ENCODE measurements at places on chromosomes 5 and 9.

DNA sequence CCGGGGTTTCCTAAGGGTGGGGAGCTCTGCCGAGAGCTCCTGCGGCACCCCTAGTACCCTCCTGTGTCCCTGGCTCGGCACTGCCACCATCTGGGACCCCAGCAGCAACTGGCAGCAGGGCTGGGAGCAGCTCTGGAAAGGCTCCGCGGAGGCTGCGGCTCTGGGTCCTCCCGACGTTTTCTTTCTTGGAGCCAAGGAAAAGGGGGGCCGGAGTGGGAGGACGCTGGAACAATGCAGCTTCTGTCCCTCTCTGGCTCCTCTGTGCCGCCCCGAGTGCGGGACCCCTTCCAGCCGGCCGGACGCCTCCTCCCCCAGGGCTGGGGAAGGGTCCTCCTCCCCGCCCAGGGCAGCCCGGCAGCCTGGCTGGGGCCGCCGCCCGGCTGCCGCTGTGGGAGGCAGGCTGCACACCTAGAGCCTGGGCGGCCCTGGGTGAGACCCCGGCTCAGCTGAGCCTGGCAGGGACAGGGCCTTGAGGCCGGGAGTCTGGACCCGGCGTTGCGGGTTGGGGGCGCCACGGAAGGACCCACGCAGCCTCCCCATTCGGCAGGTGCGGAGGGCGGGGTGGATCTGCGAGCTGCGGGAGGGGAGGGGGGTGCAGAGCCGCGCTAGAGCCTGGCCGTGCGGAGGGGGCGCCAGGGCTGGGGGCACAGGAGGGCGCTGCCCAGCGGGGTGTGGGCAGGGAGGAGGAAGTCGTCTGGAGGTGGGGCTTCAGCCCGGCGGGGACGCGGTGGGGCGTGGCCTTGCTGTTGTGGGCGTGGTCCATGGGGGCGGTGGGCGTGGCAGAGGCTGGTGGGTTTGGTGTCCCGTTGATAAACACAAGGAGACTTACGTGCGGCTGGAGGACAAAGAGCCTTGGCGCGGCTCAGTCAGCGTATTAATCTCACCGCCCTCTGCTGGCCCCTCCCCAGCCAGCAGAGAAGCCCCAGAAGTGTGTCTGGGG lies 15.1 kb downstream of the GPSM1 start:
- peak; percentile 87 for DNase-seq

GRCh38 chr5:77312413-77312812 lies 101.9 kb downstream of the PDE8B start:
- no peak for DNase-seq

GRCh38 chr5:93583768-93584595 lies 960 bp downstream of the NR2F1 start:
- peak; percentile 81 for DNase-seq

DNA sequence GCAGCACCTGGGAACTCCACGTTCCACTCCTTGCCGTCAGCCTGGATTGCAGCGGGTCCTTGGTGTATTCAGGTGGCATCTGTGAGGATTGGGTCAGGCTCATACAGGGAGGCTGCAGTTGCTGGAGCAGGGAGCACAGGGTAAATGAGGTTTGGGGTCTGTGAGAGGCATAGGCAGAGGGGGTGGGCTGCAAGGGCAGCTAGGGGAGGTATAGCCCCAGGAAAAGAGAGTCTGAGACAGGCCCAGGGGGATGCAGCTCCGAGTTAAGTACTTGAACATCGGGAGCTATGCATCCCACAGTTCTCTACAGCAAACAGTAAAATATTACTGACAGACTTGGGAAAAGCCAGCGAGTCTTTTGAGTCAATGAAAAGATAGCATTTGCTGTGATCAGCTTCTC lies 101.6 kb downstream of the TRIO start:
- DNase-seq, result no peak

DNA sequence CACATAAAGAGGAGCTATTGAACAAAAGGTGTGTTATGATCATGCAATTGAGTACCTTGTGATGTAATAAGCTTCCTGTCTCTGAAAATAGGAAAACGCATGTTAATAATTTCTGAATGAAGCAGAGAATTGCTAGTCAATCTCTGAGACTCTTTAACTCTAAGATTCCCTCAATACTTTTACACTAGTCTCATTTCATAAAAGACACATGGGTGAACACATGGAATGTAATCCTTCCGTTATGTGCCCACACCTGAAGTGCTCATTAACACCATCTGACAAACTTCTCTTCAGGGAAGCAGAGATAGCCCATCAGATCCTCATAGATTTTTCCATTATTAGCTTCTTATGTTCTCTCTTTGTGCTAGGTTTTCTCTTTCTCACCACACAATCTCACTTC lies 182.4 kb downstream of the TLR4 start:
- DNase-seq, result no peak

DNA sequence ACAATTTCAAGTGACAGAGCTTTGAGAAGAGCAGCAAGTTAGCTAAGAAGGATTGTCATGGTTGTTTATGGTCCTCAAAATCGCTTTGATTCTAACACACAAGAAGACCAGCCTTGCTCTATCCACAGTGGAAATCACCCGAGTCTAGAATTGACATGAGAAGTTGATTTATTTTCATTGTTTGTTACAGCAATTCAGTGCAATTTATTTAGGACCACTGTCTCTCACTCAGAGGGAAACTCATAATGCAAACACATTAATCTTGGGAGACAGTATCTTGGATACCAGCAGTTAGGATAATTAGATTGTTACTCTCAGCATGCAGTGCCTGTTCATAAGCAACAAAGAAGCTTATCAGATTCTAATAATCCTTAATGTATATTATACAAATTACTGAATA lies 498.9 kb downstream of the NTRK2 start:
- DNase-seq, result no peak

DNA sequence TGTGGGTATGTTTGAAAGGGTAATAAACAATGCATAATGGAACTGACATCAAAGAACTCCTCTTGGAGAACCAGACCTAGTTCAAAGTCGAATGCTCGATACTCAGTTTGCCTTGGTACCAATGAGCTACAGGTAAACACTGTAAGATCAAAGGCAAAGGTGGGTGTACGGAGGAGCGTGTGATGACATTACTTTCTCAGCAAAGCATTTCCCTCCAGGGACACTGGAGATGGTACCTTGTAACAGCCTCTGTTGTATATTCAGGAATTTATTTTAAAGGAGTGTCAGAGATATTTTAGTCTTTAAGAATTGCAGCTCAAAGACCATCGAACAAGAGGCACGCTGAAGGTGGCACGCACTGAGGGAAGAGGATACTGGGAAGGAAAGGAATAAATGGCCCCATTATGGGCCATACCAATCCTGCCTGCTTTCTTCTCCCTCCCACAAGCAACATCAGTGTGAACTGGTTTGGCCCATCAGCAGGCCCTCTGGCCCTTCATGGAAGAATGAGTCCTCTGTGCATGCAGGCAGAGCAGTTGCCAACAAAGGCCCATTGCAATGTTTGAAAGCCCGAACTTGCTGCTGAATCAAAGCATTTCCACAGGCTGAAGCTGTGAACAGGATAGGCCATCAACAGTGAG lies 410.2 kb downstream of the ACTL7B start:
- DNase-seq, result no peak

- no peak for DNase-seq
These were observed 8.2 kb upstream of the FST start for GRCh38 chr5:53472279-53472678.

DNA sequence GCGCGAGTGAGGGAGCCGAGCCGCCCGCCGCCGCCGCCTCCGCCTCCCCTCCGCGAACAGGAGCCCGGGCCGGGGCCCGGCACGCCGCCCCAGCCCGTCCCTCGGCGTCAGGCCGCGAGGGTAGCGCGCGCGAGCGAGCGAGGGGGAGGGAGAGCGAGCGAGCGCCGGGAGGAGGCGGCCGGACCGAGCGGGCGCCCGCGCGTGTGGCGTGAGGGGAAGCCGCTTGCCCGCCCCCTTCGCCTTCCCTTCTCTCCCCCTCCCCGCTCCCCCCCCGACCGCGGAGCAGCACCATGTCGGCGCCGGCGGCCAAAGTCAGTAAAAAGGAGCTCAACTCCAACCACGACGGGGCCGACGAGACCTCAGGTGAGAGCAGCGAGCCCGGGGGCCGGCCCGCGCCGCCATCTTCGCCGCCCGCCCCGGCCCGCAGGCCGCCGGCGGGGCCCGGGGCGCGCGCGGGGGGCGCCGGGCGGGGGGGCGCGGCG lies 312 bp downstream of the SET start:
- peak; percentile 81 for DNase-seq

DNA sequence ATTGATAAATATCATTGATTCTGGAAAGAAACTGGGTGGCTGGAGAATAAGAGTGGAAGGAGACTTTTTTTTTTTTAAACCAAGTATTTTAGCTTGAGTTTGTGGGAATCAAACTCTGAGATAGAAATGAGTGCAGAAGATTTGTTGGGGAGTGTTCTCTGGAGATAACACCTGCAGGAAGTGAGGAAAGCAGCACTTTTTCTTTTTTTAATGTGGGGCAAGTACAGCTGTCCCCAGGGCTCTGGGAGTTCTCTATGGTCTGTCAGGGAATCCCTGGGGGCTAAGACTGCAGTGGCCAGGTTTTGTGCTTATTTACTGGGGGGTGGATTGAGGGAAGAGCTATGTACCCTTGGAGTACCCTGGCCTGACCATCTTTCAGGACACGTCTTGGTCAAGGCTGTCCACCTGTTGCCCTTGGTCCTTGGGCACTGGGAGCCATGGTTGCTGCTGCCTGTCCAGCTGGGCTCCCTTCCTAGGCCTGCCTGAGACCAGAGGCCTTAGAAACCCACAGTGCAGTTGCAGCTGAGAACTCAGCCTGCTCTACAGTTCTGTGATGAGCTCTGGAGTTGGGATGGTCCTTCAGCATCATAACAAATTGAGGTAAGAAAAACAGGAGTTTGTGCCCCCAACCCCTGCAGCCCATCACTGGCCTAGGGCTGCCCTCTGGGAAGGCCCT lies 85.8 kb downstream of the PHAX start:
- DNase-seq, result no peak

DNA sequence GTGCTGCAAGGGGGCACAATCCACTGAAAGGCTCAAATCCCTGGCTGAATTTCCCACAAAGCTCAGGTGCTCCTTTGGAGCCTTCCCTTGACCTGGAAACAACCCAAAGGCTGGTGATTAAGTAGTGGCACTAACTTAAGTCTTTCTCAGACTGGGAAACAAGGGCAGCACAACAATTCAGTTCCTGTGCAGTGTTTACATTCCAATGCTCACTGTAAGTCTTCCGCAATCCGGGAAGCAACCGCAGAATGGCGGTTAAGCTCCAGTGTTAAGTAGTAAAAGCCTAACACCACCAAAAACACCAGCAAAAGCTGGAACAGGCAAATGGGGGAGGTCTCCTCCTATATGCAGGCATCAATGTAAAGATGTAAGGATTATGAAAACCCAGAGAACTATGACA lies 117.2 kb downstream of the TRPM3 start:
- DNase-seq, result no peak

GRCh38 chr5:121726991-121727390 lies 124.7 kb upstream of the FTMT start:
- no peak for DNase-seq

GRCh38 chr9:113600871-113601614 lies 137.5 kb downstream of the RGS3 start:
- DNase-seq, result no peak

DNA sequence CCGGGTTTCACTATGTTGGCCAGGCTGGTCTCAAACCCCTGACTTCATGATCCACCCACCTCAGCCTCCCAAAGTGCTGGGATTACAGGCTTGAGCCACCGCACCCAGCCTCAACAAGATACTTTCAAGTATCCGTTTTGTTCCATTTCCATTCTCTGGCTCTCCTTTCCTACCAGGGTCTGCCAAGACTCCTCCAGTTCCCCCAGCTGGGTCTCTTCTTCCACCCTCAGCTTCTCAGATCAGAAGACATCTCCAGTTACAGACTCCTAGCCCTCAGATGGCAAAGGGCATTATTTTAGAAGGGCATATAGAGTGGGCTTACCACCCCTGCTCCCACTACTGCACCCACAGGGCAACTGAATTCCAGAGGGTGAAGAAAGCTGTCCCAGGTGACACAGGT lies 1.5 kb upstream of the PDGFRB start:
- no peak for DNase-seq

- no peak for DNase-seq
These were observed 106.2 kb upstream of the CLINT1 start for GRCh38 chr5:157965040-157965678.

DNA sequence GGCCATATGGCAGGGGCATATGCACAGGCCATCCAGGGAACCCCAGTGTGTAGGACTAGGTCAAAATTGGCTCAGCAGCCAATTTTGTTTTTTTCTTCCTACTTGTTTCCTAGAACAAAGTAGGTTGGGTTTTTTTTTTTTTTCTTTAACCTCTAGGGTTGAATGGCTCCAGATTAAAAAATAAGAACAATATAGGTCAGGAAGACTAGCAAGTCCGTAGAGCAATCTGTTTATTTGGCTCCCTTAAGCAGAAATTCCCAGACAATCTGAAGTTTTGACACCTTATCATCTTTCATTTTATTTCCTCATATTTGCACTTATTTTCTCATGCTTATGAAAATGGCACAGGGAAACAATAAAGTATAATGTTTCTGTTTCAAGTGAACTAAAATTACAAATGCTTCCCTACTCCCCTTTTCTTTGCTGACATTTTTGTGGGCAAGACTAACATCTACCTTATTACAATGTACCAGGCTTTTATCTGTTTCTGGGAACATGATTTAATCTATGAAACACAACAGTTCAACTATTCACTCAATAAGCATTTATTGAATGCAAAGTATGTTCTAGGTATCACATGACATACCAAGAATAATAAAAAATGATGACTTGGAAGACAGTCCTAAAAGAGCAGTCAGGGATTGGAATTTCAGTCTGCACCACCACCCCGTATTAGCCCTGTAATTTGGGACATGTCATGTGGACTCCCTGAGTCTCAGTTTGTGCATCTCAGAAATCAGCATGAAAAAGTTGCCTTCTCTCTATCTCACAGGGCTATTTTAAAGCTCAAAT lies 30.5 kb downstream of the TLR4 start:
- DNase-seq, result no peak

GRCh38 chr5:67964619-67965018 lies 250.9 kb upstream of the PIK3R1 start:
- DNase-seq, result no peak

- no peak for DNase-seq
These were observed 99.1 kb upstream of the RUFY1 start for GRCh38 chr5:179451114-179451827.

DNA sequence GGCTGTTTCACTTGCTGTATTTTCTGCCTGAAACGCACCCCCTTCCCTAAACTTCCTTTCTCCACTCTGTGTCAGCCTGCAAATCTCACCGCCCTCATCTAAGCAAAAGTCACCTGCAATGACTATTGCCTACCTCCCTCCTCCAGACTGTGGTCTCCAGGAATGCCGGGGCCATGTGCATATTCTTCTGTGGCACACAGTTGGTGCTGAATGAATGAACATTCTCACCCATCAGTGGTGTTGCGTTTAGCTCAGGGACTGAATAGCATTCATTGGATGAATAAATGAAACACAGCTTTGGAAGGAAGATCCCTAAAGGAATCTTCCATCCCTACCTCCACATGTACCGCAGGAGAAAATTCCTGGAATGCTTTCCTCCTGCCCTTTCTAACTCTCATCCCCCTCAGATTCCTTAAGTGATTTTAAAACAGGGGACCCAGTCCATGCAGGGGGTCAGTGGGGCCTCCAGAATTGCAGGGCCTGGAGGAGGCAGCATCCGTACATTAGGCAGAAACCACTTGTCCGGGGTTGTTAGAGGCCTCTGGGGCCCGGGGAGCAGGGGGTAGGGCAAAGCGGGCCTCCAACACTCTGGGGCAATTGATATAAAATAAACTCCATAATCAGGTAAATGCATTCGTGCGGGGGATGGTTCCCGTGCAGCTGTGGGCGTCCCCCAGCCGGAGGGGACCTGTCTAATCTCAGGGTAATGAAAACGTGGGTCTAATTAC lies 28.3 kb upstream of the PTGS1 start:
- DNase-seq, result no peak

- no peak for DNase-seq
These were observed 15.0 kb upstream of the SHB start for GRCh38 chr9:38083858-38084555.
